SJSA1 (cell line): ENCODE measurements at places on chromosomes 12 and 14.

GRCh38 chr14:104442107-104442551 lies 137.4 kb upstream of the C14orf180 start:
- DNase-seq, result no peak

- DNase-seq, result no peak
These were observed 13.1 kb downstream of the NPC2 start for GRCh38 chr14:74480046-74480445.

DNA sequence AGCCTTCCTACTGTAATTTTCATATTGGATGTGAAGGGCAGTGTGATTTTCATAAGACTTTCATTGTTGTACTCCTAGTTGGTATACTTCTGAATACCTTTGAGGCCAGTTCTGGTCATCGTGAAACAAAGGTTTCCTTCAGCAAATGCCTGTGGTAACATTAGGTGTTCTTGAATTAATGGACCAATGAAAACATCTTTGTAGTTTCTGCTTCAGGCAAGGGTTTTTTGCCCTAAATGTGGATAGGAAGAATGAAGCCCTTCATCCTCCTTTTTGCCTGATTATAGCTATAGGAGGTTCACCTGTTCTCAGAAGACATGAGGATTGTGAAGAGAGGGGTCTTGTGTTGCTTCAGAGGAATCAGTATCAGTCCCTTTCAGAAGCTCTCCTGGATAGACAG lies 60.7 kb downstream of the PTPN11 start:
- no peak for DNase-seq

DNA sequence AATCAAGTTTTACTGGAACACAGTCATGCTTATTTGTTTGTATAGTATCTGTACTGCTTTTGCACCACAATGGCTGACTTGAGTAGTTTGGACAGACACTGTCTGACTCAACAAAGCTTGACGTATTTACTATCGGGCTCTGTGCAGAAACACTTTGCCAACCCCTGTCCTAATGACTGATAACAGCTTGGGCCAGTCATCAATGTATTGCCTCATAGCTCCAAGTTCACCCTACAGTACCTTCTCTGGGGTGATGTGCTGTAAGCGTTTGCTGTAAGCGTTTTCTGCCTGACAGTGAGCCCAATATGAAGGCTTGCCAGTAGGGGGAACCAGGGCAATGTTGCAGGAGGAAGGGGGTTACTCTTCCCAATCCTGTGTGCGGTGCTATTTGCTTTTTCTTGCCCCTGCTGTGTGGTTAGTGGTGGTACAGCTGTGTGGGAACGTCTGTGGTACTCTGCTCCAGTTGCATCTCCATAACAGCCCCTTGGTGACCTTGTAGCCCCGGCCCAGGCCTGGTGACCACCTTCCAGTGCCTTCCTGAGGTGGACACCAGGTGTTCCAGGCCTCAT lies 5.4 kb upstream of the CCDC177 start:
- no peak for DNase-seq

DNA sequence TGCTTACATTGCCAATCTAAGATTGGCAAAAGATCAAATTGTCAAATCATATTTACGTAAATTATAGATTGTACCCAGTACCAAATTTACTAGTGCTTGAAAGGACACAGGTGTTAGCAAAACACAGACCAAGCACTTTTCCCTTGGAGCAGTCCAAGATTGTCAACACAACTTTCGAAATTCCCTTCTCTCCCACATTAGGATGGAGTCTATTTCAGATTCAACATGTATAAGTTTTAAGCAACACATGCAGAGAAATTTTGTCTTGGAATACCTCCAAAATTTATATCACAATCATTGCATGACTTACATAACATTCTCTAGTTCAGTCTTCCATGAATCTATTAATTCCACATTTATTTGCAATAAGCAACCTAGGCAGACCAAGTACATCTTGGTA lies 74.9 kb upstream of the SLCO1C1 start:
- DNase-seq, result no peak

- DNase-seq, result no peak
These were observed 55.2 kb downstream of the GALNT4 start for GRCh38 chr12:89469361-89469760.

GRCh38 chr12:50058743-50059312 lies 1.4 kb downstream of the ASIC1 start:
- DNase-seq, result no peak

DNA sequence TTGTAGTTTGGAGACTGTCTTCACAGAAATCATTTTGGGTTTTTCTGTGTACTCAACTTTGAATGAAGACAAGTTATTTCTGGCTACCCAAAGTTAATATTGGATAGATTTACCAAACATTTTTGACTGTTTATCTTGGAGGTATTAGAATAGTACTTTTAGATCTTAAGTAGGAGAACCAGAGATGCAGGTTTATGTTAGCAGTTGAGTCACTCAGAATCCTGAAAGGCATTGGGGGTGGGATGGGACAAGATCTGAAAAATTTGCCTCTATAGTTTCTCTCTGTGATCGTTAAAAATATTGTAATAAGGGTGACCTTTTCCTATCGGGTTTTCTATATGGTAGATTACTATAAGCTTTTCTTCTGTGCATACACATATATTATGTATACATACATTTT lies 112.3 kb downstream of the TTC6 start:
- DNase-seq, result no peak

- DNase-seq, result peak; percentile 86
These were observed 2.9 kb downstream of the SCNN1A start for GRCh38 chr12:6372403-6373003.

DNA sequence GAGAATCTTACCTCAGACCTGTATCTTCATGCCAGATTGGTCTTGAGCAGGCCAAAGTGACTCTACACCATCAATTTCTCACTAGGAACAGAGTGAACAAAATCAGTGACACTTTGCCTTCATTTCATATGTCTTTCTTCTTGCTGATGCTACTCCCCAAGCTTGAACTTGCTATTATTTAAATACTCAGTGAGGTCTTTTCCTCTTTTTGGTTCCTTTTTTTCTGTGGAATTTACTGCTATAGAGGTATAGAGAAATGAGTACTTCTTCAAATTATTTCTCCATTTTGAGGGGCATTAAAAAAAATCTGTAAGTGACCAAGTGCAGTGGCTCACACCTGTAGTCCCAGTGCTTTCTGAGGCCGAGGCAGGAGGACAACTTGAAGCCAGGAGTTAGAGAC lies at the start of gene GPR33:
GPR33 (minus strand) TSS at position 154 of the 400 bp plus-strand sequence. CDS start 4,074 bp downstream, outside the sequence.
- no peak for DNase-seq

DNA sequence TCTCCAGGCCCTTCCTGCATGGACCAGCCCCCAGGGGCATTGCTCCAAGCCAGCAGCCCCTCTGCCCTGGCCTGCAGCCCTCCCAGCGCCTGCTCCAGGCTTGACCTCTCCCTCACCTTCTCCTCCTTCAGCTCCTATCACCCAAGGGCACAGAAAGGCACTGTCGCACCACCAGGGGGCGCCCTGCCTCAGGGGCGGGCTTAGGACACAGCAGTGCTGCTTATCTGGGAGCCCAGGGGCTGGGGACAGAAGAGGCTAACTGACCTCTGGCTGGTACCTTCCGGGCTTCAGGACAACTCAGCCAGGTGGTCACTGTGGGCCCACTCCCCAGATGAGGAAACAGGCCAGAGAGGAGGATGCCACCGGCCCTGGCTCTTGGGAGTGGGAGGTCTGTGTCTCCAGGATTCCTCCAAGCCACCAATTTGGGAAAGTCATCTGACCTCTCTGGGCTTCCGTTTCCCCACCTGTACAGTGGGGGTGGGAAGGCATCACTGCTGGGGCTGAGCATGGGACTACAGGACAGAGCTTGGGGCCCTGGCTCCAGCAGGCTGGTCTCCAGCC lies 25.3 kb upstream of the GPR132 start:
- peak; percentile 83 for DNase-seq

DNA sequence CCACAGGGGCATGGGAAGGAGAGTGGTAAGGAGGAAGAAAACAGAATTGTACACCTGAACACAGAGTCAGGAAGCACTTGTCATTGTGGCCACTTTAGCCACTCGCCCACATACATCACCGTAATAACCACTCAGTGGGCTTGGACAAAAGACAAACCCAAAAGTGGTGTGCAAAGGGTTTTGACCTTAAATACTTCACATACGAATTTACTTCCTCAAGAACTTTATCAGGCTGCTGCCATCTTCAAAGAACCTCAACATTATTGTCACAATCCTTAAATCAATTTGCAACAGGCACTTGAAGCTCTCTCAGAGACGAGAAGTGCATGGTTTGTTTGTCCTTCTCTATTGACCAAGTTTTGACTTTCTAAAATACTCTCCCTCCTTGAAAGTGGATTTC lies 187.3 kb upstream of the EGLN3 start:
- DNase-seq, result no peak

DNA sequence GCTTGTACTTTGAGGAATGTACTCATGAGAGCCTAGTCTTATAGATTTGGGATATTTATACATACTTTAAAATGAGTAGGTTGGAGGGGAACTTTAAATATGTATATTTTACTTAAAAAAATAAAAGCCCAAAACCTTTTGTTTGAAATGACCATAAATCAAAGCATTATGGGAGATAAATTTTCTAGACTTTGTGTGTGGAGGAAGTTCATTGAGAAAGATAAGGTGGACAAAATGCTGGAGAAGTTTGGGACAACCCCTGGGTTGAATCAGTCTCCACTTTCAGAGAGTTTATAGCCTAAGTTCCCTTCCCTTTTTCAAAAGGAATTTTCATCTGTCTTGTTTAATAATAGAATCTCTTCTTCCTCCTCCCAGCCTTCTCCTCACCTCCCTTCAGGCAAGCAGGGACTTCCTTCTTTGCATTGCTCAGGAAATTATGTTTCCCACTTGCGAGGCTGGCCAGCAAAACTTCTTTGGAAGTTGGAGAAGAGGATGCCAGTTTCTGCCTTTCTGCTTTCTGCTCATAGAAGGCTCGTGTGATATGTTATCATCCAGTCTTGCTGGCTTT lies 54.2 kb downstream of the CHST11 start:
- no peak for DNase-seq

- DNase-seq, result no peak
These were observed 35.6 kb upstream of the FICD start for GRCh38 chr12:108479364-108480070.

GRCh38 chr14:92511453-92512238 lies 1.9 kb upstream of the RIN3 start:
- DNase-seq, result peak; percentile 85

GRCh38 chr14:92944976-92945375 lies 22.0 kb downstream of the CHGA start:
- DNase-seq, result no peak

- no peak for DNase-seq
These were observed 4.4 kb upstream of the GALNT6 start for GRCh38 chr12:51395283-51396230.

DNA sequence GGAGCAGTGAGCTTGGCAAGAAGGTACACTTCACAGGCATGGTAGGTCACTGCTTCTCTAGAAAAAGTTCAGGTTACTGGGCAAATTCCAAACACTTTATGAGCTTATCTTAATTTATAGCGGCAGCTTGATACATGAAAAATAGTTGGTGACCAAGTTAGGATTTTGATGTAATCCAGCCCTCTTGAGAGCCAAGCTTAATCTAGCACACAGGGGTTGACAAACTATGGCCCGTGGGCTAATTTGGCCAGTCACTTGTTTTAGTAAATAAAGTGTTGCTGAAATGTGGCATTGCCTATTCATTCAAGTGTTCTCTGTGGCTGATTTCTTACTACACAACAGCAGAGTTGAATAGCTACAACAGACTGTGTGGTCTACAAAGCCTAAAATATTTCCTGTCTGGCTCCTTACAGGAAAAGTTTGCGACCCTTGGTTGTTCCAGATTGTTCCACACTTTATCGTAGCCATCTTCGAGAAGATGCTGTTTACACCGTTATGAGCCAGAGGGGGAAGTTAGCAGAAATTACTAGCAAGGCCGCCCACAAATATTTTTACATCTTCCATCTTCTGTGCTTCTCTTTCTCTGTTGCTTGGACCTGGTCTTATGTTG lies 120.9 kb downstream of the DAAM1 start:
- DNase-seq, result no peak

DNA sequence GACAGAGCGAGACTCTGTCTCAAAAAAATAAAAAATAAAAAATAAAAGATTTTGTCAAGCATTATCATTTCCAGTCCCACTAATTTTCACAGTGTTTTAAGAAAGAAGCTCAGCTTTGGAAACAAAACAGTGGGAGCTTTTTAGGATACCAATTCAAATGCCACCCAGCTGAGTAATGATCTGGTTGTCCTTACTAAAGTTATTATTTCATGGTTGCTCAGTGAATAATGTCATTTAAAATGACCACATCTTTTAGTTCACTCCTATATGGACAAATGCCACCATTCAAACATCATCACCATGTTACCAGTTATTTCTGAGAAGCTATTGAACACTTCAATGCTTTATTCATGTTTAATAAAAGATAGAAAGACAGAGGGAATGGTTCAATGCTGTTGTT lies 365.0 kb downstream of the CCER1 start:
- DNase-seq, result no peak

DNA sequence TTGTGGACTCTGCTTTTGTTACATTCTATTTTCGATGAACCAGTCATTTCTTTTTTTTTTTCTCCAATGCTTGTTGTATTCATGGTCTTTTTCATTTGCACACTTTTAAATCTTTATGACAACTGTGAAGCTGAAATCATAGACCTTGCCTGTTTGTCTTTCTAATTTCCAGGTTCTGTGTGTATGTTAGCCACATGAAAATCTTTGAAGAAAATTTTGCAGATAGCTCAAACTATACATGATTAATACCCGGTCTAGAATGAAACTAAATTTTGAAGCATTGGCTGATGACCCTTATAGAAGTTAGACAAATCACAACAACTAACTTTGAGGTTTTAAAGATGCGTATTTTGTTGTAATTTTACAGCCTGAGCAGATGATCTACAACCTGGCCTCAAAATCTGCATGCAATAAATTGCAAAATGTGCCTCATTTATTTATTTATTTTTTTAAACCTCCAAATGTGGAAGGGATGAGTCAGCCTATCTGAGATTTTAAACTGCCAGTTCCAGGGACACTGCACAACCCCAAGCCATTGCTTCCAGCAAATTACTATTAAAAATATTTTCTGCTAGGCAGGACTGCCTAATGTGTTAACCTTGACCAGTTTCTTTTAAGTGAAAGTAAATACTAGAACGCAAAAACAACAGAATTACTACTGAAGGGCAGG lies 96.3 kb upstream of the NAV3 start:
- DNase-seq, result peak; percentile 14

GRCh38 chr12:39199351-39199750 lies 243.6 kb downstream of the KIF21A start:
- no peak for DNase-seq

DNA sequence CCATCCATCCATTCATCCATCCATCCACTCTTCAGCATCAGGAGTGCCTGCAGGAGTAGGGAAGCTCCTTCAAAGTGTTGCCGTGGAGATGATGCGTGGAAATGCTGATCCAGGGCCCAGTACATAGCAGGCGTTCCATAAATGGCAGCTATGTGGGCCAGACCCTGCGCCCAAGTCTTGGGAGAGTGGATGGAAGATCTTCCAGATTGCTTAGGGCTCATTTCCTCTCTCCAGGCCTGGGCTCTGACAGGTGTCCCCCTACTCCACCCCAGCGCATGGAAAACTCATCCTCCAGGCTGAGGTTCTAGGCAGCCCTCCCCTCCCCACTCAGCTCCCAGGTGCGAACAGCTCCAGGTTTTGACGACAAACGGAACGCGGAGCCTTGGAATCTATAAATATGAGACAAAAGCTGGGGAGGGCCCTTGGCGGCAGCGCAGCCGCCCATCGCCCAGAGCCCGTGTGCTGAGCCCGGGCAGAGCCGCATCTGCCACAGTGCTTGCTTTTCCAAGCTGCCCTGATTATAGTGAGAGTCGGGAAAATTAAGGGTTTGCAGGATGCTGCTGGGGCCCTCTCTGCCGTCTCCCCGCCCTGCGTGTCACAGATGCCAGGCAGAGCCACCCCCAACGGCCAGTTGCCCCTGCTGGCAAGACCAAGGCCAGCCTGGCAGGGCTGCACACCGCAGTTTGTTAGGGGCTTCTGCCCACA lies 1.6 kb downstream of the BEGAIN start:
- no peak for DNase-seq
